ENCODE measurements at places on chromosomes 2 and 18. TPM values are rescaled to one million over a fixed set of nuclear protein-coding genes. Genes with fewer than 3 reads are reported as not detected.

- H3K27ac ChIP-seq: no peak overlapping the region
- H3K4me1 ChIP-seq: peaks cover 2% of the 10 kb centered on the region
- peaks cover 16% of the 10 kb centered on the region for H3K27me3 ChIP-seq
- H3K4me3 ChIP-seq: no peak overlapping the region
Observed at GRCh38 chr2:95353613-95354468, 48.7 kb upstream of the FAHD2A start.

Gene MDH1B
- total RNA-seq: not detected

Gene ASB18
- not detected for total RNA-seq

Gene PTPRN
- total RNA-seq: 6.5 TPM

GRCh38 chr2:233436691-233437438 lies 82.6 kb downstream of the DGKD start:
- no peak overlapping the region for H3K27ac ChIP-seq
- 0 out of 2 replicates have a peak, but pooled peaks cover 9% of the 10 kb centered on the region for H3K4me1 ChIP-seq
- peaks cover 2% of the 10 kb centered on the region for H3K27me3 ChIP-seq
- no peak for DNase-seq
- no peaks in the 10 kb centered on the region for H3K36me3 ChIP-seq

Gene FBXO36
- 1.6 TPM for total RNA-seq

Gene ICOS
- total RNA-seq: not detected
